Stimulated activated CD8-positive, alpha-beta memory T cell treated with anti-CD3 and anti-CD28 coated beads, Interleukin-2, amount 100 ng/mL, for 48 hours (primary cell): ENCODE measurements at places on chromosomes 1 and 21.

GRCh38 chr1:62180639-62181038 lies 14.0 kb upstream of the L1TD1 start:
- no peak for DNase-seq

DNA sequence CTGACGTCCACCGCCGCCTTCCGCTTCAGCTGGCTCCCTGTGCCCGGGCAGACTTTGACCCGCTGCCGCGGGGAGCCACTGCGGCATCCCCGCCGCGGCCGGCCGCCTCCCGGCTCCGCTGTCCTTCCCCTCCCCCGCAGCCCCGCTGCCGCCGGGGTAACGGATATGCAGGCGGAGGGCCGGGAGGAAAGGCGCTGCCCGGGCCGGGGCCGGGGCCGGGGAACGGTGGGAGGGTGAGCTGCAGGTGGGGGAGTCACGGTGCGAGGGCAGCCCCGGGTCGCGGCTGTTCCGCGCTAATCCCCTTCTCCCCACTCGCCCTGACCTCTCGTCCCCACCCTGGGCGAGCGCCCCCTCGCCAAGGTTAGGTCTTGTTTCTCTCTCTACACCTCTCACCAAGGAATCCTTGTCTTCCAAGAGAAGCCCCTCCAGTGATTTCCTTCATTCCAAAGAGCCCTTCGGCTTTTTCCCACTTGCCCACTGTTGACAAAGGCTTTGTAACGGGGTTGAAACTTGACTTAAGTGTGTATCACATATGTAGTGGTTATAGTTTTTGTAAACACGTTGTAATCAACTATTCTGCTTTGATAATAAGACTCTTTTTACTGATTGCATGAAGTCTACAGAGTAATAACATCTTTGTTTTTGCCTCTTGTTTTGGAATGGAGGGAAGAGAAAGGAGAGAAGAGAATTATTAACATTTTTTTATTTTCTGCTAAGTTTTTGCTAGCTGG lies 669 bp downstream of the XPR1 start:
- peak; percentile 43 for DNase-seq

GRCh38 chr1:199821029-199821779 lies 206.3 kb upstream of the NR5A2 start:
- DNase-seq = no peak

GRCh38 chr1:231029841-231030240 lies 10.2 kb downstream of the FAM89A start:
- no peak for DNase-seq

- DNase-seq = no peak
Measured at GRCh38 chr1:91791691-91792488, 94.1 kb downstream of the TGFBR3 start.
